ENCODE measurements at places on chromosomes 3 and 15.

DNA sequence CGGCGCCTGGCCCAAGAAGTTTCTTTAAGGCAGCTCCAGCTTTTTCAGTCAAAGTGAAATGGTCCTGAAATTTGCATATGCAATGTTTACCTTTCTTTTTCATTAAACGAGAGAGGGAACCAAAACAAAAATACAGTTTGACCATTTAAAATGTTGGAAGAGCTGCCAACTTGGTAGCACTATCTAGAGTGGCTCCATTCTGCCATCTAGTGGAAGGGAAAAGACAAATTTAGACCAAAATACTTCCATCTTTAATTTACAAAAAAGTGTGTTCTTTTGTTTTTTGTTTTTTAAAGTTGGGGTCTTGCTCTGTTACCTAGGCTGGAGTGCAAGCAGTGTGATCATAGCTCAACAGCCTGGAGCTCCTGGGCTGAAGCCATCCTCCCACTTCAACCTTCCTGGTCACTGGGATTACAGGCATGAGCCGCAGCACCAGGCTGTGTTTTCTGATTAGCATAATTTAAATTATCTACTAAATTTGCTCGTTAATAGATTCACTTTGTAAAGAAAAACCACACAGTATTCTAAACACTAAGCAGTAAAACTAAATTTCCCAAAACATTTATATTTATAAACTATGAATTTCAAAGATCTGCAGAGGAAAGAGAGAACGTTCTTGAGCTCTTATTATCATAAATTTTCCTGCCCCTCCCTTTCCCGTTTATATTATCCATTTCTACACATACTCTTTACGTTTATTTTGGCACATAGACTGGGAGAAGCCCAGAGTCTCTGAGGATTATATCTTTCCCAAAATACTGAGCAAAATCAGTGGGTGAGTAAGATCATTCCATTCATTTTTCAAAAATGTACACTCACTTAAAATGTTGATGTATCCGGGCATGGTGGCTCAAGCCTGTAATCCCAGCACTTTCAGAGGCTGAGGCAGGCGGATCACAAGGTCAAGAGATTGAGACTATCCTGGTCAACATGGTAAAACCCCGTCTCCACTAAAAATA, 15.4 kb upstream of the RFC4 start:
- DNase-seq, result no peak

DNA sequence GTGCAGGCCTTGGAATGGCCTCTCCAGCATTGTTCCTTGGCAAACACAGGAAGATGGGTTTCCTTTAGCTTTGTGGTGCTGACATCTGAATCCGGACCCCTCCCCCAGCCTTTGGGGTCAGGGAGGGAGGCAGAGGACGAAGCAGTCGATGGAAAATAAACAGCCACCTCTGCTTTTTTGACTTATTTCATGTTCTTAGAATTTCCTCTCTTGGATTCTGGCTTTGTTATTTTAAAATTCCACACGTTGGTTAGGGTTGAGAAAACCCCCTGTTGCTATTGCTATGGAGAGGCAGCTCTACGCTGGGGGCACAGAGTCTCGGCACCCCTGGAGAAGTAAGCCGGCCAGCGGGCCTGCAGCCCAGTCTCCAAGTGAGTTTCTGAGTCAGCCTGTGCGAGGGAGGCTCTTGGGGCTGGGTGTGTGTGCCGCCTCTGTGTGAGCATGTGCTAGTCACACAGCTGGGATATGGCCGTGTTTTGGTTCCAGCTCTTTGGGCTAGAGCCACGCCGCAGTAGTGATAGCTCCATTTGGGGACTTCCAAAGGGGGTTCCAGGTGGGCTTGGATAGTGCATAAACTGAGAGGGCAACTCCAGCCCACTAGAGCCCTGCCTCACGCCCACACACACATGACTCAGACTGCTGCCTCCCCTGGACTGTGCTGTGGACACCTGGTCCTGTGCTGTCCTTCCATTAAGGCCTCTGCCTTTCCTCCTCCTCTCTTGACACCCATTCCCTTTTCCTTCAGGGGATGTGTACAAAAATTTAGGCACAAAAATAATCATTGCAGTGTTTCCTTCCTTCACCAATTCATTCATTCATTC, 58.8 kb downstream of the AMOTL2 start:
- DNase-seq, result no peak

DNA sequence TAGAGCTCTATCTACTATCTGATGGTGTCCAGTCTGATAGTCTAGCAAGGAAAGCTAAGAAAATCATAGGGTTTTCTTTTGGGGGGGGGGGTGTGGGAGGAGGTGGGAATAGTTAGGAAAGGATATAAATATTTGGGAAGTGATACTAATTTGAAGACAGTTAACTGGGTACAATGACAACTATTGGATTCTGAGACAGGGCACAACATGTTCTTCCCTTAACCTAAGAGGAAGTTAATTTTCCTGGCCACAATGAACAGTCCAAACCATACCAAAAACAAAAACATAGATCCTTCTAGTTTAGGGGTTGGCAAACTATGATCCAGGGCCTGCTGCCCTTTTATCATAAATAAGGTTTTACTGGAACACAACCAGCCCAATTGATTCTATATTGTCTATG, 10.0 kb upstream of the HCLS1 start:
- no peak for DNase-seq

DNA sequence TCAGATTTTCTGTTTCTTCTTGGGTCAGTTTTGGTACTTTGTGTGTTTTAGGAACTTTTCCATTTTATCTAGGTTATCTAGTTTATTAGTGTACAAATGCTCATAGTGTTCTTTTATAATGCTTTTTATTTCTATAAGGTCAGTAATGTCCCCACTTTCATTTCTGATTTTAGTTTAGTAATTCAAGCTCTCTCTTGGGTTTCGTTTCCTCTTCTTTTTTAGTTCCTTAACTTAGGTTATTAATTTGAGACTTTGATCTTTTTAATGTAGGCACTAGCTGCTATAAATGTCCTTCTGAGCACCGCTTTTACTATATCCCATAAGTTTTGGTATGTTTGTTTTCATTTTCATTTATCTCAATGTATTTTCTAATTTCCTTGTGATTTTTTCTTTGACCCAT, 27.0 kb upstream of the CD200R1L start:
- no peak for DNase-seq

DNA sequence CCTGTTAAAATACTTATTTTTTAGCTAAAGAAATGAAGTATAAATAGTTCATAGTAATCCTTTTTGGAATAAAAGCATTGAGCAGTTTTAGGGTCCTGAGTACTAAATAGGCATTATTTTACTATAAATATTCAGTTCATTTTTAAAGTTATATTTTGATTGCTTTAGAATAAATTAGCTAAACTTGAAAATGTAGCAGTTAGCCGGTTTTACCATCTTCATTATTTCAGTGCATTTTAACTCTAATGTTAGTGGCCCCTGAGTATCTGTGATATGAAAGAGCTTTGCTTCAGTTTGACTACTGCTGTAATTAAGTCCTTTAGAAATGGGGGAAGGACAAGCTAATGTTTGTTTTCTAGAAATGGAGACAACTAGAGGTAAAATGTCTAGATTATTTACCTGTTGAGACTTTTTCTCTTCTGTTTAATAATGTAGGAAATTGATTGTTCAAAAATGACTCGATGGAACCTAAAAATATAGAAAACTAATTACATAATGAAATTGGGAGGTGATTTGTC, 3.6 kb downstream of the SMC4 start:
- DNase-seq, result no peak

GRCh38 chr15:78168608-78169007, 19.4 kb downstream of the IDH3A start:
- DNase-seq, result no peak

GRCh38 chr15:77819048-77819850, 186.5 kb upstream of the LINGO1 start:
- no peak for DNase-seq

GRCh38 chr3:115790759-115791158, 167.4 kb downstream of the GAP43 start:
- DNase-seq, result peak; percentile 45

GRCh38 chr3:40451551-40451950, 5.6 kb upstream of the RPL14 start:
- no peak for DNase-seq

DNA sequence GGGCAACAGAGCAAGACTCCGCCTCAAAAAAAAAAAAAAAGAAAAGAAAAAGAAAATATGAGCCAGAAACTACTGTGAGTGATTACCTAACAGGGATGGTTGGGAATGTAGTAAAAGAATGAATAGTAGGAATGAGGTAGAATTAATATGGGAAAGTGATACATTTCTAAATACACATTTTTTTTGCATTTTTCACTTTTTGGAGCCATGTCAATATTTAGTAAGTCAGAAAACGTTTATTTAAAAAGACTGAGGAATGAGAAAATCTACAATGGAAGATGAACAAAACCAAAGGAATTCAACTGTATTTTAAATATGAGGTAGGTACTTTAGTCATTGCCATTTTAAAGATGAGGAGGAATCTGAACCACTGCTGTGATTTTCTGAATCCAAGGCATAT, 817.2 kb upstream of the CADM2 start:
- DNase-seq, result no peak

GRCh38 chr15:77897896-77898406, 179.6 kb downstream of the TBC1D2B start:
- DNase-seq, result no peak

- DNase-seq, result no peak
Observed at GRCh38 chr3:13787533-13788132, 92.2 kb downstream of the WNT7A start.

DNA sequence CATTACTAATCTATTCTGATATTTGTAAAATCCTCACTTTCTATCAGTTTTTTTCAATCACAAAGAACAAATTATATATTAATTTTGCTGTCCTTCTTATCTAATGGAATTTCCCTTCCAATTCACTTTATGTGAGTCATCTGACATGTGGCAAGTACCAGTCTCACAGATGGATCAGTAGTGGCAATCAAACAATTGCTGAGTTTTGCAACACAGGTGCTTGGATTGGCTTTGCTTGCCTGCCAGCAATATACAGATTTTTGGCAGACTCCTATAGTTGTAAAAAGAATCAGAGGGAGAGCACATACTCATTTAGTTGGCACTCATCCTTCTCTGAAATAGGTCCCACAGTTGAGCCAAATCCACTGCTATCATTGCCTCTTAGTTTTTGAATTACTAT, 83.7 kb downstream of the BCHE start:
- DNase-seq, result no peak

GRCh38 chr15:74222240-74223119, 13.6 kb upstream of the CCDC33 start:
- DNase-seq, result no peak

GRCh38 chr3:56955492-56956111, 104.9 kb upstream of the SPATA12 start:
- DNase-seq, result no peak

- DNase-seq, result no peak
Observed at GRCh38 chr3:133910422-133910821, 14.7 kb upstream of the RAB6B start.

DNA sequence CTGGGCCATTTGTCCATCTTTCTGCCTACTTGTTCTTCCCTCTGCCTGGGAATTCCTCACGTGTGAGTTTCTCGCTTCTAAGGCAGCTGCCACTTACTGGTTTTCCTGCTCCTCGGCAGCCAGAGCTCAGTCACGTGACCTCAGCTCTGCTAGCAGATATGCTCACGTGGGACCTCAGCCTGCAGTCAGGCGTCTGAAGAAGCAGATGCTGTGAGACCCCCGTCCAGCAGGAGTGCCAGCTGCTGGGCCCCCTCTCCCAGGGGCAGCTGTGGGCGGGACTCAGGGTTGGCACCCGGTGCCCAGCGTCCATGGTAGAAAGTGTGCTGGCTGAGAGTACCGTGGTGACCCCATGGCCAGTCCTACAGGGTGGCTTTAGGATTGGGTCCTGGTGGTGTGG, 161.3 kb upstream of the TLE3 start:
- DNase-seq, result no peak

- DNase-seq, result no peak
Observed at GRCh38 chr3:98328933-98329332, 24.7 kb upstream of the OR5K4 start.

DNA sequence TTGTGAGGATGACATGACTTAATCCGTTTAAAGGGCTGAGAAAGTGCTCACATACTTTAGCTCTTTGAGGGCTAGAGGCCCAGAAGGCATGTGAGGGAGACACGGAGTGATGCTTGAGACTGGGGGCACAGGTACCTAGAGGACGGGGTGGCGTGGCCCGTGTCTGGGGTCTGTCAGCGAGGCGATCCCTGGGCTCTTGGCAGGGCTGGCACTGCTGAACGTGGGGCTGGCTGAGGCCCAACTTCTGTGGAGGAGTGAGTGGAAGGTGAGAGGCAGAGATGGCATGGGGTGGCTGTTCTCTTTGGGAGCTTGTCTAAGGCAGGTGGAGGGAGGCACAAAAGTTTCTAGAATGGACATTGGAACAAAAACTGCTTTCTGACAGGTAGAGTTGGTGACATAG, 9.5 kb downstream of the SEMA4B start:
- DNase-seq, result no peak

DNA sequence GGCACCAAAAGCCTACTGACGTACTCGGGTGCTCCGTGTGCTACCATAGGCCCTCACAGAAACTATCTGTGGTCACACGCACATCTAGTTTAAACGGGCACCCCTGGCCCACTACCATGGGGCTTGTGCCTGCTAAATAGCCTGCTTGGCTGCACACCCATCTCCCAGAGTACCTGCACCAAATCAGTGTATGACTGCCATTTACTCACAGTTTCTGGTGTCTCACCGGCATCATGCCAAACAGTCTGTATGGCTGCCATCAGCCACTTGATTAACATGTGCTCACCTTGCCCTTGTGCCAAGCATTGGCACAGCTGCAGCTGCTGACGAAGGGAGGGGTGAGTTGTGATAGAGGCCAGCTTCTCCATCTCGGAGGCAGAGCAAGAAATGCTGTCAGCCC, 232.7 kb downstream of the IGSF11 start:
- no peak for DNase-seq

DNA sequence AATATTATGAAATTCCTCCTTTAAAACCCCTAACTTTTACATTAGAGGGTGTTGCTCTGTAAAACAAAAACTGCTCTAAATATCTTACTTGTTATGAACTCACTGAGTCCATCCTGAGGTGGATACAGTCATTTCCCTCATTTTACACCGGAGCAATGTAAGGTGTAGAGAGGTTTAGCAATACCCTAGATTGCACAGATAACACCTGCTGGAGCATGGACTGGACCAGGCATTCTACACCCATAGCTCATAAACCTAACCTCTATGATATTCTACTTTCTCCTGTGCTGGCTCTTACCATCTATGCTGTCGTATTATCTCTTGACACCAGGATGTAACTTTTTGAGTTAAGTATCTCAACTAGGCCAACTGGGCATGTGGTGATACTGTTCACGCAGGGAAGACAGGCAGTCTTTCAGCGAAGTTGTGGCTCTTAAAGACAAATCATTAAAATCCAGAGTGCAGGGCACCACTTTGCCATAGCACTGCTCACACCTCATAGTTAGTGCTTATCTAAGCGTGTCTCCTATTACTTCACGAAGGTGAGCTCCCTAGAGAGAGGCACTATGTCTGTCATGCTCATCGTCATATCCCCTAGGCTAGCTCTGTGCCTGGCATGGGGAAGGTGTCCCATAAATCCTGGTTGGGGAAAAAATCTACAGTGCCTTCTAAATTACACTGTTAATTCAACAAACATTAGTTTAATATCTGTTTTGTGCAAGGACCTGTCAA, 100.1 kb upstream of the SLC2A2 start:
- no peak for DNase-seq

- no peak for DNase-seq
Observed at GRCh38 chr3:94185753-94186152, 122.9 kb downstream of the NSUN3 start.

GRCh38 chr15:70575231-70576226, 187.8 kb downstream of the UACA start:
- DNase-seq, result no peak

All from GOT3 (cell line).